ENCODE measurements at places on chromosomes 3 and 15. TPM values are rescaled to one million over a fixed set of nuclear protein-coding genes. Genes with fewer than 3 reads are reported as not detected.

LRTM1 gene
- not detected for total RNA-seq

ITPR1 gene
- total RNA-seq = 57.3 TPM

GRCh38 chr3:100209948-100210771 is 50.6 kb upstream of the TBC1D23 start:
- DNase-seq = no peak

DNA sequence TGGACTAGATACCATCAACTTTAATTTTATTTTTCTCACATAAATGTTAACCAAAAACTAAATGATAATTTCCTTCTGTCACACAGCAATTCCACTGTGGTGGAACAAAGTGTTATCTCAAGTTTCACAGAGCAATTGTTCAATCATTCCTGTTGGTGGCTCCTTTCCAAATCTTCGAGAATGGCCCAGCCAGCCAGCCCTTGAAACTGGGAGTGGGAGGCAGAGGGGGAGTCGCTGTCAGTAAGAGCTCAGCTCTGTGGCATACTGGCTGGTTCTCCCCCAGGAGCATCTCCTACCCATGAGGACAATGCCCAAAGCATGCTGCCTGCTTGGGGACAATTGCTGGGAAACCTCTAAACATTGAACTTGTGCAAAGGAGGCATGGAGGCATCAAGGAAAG is 47.7 kb downstream of the MECOM start:
- no peak for DNase-seq

GRCh38 chr15:33218071-33218491 is 23.6 kb upstream of the FMN1 start:
- DNase-seq = no peak

GRCh38 chr3:44003801-44004200 is 237.9 kb upstream of the TOPAZ1 start:
- DNase-seq = no peak

GRCh38 chr3:143924522-143925285 is 46.9 kb upstream of the DIPK2A start:
- no peak for DNase-seq

DNA sequence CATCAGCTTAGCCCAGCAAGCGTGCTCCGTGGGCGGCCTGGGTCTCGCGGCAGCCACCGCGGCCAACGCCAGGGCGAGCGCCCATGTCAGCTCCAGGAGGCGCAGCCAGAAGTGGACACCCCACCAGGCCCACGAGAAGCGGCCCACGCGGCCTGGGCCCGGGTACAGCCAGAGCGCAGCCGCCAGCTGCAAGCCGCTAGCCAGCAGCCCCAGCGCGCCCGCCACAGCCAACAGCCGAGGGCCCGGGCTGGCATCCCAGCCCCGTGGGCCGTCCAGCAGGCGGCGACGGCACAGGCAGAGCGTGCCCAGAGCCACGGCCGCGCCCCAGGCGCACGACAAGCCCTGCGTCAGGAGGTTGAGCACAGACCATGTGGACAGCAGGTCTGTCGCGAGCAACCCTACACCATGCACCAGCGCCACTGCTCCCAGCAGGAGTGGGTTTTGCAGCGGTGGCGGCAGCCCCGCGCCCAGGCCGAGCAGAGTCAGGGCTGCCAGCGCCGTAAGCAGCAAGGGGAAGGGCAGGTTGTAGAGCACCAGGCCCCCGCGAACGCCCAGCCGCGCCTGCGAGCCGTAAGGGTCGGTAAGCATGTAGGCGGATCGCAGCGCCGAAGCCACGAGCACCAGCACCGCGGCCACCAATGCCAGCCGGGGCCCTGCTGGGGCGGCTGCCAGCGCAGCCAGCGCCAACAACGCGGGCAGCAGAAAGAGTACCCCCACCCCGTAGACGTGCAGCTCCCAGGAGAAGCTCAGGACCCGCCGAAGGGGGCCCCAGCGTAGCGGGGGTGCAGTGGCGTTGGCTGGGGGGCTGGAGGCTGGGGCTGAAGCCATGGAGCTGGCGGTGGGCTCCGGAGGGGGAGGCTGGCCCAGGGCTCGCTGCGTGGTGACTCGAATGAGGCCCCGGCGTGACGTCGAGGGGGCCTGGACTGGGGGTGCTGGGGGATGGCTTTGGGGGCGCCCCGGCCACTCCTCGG is 4.9 kb downstream of the PRRT3 start:
- DNase-seq = peak; percentile 92

DNA sequence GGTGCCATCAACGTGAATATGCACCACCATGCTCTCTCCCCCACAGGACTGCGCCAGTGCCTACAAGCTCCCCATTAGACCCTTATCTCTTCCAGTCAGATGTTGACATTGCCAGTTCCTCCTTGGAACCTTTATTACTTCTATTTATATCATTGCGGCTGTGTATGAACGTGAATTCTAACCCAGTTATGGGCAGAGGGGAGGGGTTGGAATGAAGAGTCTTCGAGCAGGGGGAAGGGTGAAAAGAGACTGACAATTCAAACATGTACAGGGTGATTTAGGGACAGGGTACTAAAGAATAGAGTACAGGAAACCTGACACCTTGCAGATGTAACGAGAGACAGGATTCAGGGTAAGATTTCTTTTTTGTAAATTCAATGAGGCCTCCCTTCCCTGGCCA is 41.8 kb upstream of the ST6GAL1 start:
- DNase-seq = no peak

GRCh38 chr3:48135552-48136495 is 52.4 kb downstream of the CDC25A start:
- no peak for DNase-seq

LOXL1 gene
- 22.3 TPM for total RNA-seq

DNA sequence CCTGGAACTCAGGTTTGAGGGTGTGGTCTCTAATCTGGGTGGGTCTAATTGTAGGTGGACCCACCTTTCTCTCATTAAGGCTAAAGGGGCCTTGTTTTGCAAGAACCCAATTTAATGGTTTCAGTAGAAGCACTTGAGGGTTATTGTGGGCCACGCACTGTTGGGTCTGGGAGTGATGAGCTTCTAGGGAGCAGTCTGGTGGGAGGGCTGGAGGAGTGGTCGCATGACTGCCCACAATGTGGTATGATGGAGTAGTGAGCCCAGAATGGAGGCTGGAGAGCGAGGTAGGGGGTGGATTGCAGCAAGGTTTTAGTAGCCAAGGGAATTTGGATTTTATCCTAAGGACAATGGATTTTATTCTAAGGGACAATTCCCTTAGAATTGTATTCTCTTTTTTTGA is 2.7 kb downstream of the TATDN2 start:
- DNase-seq = no peak

DNA sequence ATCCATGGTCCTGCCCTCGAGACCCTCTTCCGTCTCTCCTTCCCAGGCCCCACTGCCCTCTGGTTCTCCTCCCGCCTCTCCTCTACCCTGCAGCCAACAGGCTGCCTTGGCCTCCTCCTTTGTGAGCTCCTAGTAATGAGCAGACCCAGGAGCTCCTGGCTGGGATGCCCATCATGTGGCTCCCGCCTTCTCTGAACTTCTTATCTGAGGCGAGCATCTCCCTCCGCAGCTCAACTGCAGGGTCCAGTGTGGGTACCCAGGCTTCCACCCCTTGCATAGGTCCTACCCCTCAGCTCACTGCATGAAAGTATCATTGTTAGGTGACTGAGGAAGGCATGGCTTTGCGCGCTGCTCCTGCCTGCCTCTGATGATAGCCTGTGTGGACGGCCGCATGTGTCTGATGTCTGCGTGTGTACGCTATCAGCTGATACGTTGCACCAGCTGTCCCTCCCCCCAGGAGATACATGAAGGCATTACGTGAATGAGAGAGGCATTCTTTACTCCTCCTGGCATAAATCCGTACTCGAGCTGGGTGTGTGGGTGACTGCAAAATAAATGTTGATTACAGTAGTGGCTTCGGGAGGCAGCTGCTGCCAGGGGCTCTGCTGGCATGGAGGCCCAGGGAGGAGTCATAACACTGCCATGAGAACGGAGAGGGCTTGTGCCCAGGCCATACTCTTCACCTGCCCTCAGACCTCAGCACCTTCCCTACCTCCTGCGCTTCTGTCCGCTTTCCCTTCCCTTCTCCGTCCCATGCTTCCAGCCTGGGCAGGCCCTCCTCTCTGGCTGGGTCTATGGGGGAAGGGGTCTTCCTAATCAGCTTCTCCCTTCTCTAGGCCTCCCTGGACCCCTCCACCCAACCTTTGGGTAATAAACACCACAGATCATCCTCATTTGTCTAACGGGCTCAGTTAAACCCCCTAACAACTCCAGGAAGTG is 48.8 kb downstream of the ZNF710 start:
- DNase-seq = no peak

CCR9 gene
- total RNA-seq = 0.12 TPM

GRCh38 chr3:79845546-79845945 is 77.7 kb upstream of the ROBO1 start:
- no peak for DNase-seq

DNA sequence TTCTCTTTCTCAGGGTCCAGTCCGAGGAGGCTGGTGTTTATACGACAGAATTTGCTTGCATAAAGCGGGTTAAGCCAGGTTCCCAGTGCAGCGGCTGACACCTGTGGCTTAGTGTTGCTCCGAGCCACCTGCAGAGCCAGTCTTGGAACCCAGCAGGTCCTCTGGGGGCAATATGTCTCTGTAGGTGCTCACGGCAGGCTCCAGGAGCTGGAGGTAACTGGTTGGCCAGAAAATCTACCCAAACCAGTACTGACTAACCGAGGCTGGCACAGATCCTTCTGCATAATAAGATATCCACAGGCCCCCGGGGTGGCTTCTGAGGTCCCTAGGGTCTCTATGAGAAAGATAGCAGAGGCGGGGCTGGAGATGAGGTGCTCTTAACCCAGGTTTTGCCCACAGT is 3.2 kb downstream of the MGLL start:
- no peak for DNase-seq

GRCh38 chr3:142941373-142942123 is 21.9 kb downstream of the PAQR9 start:
- DNase-seq = no peak

DNA sequence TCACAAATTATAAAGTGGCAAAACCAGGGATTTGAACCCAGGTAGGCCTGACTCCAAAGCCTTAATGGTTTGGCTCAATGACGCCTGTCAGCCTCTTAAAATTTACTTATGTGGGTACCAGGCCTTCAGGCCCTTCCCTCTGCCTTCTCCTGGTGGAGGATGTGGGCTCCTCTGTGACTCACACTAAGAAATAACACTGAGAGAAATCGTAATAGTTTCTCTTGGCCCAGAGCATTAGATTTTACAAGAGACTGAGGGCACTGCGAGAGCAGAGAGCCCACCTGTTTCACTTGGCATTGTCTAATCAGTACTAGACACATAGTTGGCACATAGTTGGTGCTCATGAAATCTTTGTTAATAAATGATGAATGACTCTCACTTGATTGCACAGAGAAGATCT is 505.2 kb downstream of the SHQ1 start:
- no peak for DNase-seq

- no peak for DNase-seq
These were observed 261.4 kb downstream of the EPHA3 start for GRCh38 chr3:89368846-89369245.

DNA sequence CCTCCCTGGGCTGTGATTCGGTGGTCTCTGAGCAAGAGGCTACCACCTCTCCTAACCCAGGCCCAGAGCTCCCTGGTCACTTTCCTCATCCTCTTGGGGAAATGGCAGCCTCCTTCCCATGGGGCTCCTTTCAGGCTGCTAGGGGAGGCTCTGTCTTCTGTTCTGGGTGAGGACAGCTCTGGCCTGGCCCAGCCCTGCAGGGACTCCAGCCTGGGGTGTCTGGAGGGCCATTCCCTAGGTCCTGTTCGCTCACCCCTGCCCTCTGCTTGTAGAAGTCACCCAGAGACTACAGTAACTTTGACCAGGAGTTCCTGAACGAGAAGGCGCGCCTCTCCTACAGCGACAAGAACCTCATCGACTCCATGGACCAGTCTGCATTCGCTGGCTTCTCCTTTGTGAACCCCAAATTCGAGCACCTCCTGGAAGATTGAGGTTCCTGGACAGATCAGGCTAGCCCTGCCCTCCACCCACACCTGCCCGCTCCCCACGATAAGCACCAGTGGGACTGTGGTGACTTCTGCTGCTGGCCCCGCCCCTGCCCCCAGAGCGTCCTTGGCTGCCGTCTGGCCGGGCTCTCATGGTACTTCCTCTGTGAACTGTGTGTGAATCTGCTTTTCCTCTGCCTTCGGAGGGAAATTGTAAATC is 30.9 kb downstream of the PRKCD start:
- no peak for DNase-seq
